ENCODE measurements at places on chromosomes 16 and 17.

- H3K36me3 ChIP-seq, result no peaks in the 10 kb centered on the region
- H3K4me3 ChIP-seq, result no peak overlapping the region
- peaks cover 10% of the 10 kb centered on the region for H3K4me1 ChIP-seq
- peaks cover 44% of the 10 kb centered on the region for H3K27me3 ChIP-seq
Measured at GRCh38 chr16:66270333-66270927, 96.1 kb upstream of the CDH5 start.

GRCh38 chr17:40551091-40551878 is 14.0 kb downstream of the CCR7 start:
- peak overlapping the region; percentile 0 for H3K4me3 ChIP-seq
- peaks cover 54% of the 10 kb centered on the region for H3K36me3 ChIP-seq
- no peak for DNase-seq

DNA sequence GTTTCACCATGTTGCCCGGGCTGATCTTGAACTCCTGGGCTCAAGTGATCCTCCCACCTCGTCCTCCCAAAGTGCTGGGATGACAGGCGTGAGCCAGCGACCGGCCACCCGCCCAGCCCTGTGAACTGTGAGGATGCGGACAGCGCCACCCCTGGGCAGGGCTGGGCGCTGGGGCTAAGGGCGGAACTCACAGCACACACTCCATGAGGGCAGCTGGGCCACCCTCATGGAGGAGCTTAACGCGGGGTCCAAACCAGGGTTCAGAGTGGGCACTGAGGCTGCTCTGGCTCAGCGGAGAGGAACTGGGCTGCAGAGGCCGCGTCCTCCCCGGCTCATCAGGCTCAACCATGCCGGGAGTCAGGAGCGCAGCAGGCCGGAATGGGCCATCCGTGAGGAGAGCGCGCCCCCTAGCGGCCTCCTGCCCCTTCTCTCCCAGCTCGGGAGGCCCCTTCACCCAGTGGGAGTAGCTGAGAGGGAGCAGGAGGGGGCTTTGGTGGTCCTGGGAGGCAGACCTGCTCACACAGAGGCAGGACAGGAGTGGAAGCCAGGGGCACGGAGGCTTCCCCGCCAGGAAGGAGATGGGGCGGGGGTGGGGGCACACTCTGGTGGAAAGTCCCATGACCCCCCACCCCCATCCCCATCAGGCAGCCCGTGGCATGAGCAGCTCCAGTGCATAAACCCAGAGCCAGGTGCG is 13.8 kb downstream of the CORO7 start:
- no peak overlapping the region for H3K27ac ChIP-seq
- no peak overlapping the region for H3K4me3 ChIP-seq

DNA sequence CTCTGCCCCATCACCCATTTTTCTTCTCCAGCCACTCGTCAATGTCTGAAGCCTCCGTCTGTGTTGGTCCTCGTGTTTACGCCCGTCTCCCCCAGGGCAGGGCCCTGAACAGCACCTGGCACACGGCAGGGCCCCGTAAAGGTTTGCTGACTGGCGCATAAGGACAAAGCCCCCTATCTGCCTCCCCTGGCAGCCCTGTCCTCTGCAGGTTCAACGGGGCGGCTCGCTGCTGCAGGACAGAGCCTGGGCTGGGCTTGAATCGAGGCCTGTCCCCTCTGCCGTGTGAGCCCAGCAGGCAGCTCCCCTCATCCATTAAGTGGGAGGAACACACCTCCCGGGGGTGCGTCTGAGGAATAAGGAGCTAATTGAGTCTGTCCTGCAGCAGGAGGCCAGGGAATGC is 46.1 kb upstream of the PABPN1L start:
- H3K36me3 ChIP-seq, result no peaks in the 10 kb centered on the region
- no peak for DNase-seq
- H3K4me3 ChIP-seq, result no peak overlapping the region
- H3K27ac ChIP-seq, result no peak overlapping the region

- H3K4me3 ChIP-seq, result no peak overlapping the region
- no peaks in the 10 kb centered on the region for H3K4me1 ChIP-seq
- no peak for DNase-seq
- no peak overlapping the region for H3K27ac ChIP-seq
- H3K27me3 ChIP-seq, result no peaks in the 10 kb centered on the region
Measured at GRCh38 chr17:11550431-11550830, 47.8 kb upstream of the DNAH9 start.

GRCh38 chr16:86805188-86805587 is 226.8 kb downstream of the FOXL1 start:
- H3K36me3 ChIP-seq, result no peaks in the 10 kb centered on the region
- H3K4me1 ChIP-seq, result no peaks in the 10 kb centered on the region
- H3K4me3 ChIP-seq, result no peak overlapping the region
- DNase-seq, result no peak
- H3K27ac ChIP-seq, result no peak overlapping the region

DNA sequence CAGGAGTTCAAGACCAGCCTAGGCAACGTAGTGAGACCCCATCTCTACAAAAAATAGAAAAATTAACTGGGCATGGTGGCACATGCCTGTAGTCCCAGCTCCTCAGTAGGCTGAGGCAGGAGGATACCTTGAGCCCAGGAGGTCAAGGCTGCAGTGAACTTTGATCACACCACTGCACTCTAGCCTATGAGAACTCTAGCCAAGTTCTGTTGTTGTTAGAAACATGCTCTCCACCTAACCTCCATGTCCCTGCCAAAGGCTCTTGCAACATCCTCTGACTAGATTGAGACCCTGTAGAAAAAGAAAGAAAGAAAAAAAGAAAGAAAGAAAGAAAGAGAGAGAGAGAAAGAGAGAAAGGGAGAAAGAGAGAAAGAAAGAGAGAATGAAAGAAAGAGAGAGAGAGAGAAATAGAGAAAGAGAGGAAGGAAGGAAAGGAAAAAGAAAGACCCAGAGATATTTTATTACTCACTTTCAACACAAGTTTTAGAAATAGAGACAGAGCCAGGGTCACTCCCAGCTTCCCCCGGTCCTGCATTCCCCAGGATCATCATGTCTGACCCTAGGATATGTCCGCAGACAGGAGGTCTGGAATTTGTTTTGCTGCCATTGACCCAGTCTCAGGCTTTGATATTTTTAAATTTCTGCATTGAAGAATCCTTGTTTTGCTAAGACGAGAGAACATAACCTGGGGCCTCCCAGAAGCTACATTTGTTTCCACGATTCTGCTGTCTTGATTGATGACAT is 376.5 kb upstream of the CDH5 start:
- no peaks in the 10 kb centered on the region for H3K36me3 ChIP-seq
- peaks cover 7% of the 10 kb centered on the region for H3K27me3 ChIP-seq
- no peak for DNase-seq
- no peak overlapping the region for H3K4me3 ChIP-seq
- H3K4me1 ChIP-seq, result no peaks in the 10 kb centered on the region
- H3K27ac ChIP-seq, result no peak overlapping the region

- no peak overlapping the region for H3K4me3 ChIP-seq
- no peak overlapping the region for H3K27ac ChIP-seq
- H3K27me3 ChIP-seq, result no peaks in the 10 kb centered on the region
Measured at GRCh38 chr17:792277-792676, 10.1 kb downstream of the MRM3 start.

- H3K27me3 ChIP-seq, result peaks cover 7% of the 10 kb centered on the region
- peaks cover 2% of the 10 kb centered on the region for H3K36me3 ChIP-seq
Measured at GRCh38 chr17:47225436-47225858, 16.3 kb downstream of the MYL4 start.

DNA sequence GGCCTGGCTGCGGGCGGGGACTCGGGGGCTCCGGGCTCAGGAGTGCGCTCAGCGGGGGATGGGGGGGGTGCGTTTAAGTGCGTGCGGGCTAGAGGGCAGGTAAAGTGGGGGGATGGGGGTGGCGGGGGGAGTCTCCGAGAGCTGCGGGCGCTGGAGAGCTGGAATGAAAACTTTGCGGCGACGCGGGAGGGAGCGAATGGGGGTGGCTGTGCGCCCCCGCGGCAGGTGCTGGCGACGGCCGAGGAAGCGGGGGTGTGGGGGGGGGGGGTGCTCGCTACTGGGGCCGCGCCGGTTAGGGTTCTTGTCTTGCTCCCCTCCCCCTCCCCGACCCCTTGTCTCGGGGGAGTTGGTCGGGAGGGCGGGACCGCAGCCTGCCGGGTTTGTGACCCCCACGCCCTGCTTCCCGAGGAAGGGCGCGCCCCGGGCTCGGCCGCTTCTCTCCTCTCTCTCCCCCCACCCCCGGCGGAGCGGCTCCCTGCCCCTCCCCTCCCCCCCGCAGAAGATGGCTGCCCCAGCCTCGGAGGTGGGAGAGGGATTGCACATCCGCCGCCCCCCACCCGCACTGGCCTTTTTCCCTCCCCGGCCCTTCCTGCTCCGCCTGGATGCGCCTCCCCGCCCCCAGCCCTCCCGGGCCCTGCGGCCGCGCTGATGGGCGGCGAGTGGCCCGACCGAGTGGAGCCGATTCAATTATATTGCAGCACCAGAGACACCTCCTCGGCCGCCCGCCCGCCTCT is 649 bp downstream of the GSE1 start:
- no peaks in the 10 kb centered on the region for H3K27me3 ChIP-seq
- no peak overlapping the region for H3K27ac ChIP-seq
- peaks cover 51% of the 10 kb centered on the region for H3K4me1 ChIP-seq

DNA sequence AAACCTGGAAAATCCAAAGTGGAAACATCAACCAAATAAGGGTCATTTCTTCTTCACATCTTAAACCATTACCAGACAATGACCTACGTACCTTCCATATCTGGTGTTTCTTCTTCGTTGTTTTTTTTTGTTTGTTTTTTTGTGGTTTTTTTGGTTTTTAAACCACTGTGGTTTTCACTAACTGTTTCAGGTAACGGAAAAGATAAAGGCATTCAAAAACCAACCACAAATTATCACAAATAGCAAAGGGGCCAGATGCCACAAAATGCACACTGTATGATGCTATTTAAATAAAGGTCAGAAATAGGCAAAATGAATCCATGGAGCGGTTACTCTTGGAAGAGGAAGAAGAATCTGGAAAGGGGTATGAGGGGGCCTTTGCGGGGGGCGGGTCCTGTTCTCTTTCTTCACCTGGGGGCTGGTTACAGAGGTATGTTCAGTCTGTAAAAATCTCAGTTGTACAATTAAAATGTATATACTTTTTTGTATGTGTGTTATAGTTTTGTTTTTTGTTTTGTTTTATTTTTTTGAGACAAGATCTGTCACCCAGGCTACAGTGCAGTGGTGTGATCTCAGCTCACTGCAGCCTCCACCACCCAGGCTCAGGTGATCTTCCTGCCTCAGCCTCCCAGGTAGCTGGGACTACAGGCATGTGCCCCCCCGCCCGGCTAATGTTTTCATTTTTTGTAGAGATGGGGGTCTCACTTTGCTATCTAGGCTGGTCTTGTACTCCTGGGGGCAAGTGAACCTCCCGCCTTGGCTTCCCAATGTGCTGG is 29.6 kb downstream of the LITAF start:
- peaks cover 44% of the 10 kb centered on the region for H3K36me3 ChIP-seq
- H3K4me3 ChIP-seq, result peak overlapping the region; percentile 25
- H3K4me1 ChIP-seq, result peaks cover 53% of the 10 kb centered on the region
- no peaks in the 10 kb centered on the region for H3K27me3 ChIP-seq
- no peak for DNase-seq

DNA sequence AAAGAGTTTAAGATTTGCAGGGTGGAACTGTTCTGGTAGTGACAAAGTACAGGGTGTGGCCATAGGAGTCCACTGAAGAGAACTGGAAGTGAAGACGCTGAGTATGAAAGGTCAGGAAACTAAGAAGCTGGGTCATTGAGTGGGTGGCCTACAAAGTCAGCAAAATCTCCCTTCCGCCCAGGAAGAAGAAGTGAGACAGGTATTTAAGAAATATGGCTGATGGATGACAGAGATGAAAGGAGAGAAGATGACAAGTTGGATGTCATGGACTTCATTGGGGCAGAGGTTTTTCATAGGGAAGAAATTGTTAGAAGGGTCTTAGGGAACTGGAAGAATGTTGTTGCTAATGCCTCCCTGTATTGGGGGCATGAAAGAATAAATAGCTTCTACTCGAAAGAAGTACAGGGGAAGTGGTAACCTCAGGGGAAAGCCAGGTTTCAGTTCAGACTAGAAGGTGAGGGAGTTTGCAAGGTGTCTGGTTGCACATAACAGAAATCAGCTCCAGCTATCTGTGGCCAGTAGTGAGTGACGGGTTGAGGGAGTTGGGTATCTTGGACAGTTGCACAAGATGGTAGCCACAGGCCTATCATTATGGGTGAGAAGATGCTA is 33.6 kb upstream of the MED13 start:
- H3K4me1 ChIP-seq, result peaks cover 10% of the 10 kb centered on the region
- no peaks in the 10 kb centered on the region for H3K27me3 ChIP-seq
- DNase-seq, result no peak
- no peaks in the 10 kb centered on the region for H3K36me3 ChIP-seq

DNA sequence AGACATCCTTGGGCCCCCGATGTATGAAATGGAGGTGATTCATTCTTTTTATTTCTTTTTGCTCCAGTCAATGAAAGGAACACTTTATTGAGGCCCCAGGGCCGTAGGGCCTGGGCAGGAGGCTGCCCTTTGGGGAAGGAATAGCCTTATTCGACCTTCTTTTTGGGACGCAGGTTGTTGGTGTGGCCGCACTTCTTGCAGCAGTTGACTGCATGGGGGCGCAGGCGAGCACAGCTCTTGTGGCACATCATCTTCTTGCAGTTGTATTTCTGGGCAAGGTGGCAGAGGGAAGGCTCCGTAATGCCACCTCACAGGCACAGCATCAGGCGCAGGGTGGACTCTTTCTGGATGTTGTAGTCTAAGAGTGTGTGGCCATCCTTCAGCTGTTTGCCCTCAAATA is 50.9 kb downstream of the SIAH1 start:
- H3K4me1 ChIP-seq, result peaks cover 8% of the 10 kb centered on the region
- H3K27ac ChIP-seq, result no peak overlapping the region
- no peak overlapping the region for H3K4me3 ChIP-seq
- peaks cover 20% of the 10 kb centered on the region for H3K36me3 ChIP-seq
- DNase-seq, result no peak

GRCh38 chr17:28763137-28763799 is 19.5 kb downstream of the TRAF4 start:
- H3K36me3 ChIP-seq, result peaks cover 4% of the 10 kb centered on the region
- H3K27me3 ChIP-seq, result no peaks in the 10 kb centered on the region
- no peak overlapping the region for H3K4me3 ChIP-seq
- no peak for DNase-seq
- peaks cover 12% of the 10 kb centered on the region for H3K4me1 ChIP-seq

- peaks cover 30% of the 10 kb centered on the region for H3K27me3 ChIP-seq
- no peaks in the 10 kb centered on the region for H3K36me3 ChIP-seq
- no peak for DNase-seq
- no peaks in the 10 kb centered on the region for H3K4me1 ChIP-seq
- H3K4me3 ChIP-seq, result no peak overlapping the region
Measured at GRCh38 chr17:41061964-41062363, 2.0 kb upstream of the KRTAP2-3 start.
